Renal cortex interstitium (tissue), 15 donors: ENCODE measurements at places on chromosomes 13 and 19. TPM values are rescaled to one million over a fixed set of nuclear protein-coding genes. Genes with fewer than 3 reads are reported as not detected.

DNA sequence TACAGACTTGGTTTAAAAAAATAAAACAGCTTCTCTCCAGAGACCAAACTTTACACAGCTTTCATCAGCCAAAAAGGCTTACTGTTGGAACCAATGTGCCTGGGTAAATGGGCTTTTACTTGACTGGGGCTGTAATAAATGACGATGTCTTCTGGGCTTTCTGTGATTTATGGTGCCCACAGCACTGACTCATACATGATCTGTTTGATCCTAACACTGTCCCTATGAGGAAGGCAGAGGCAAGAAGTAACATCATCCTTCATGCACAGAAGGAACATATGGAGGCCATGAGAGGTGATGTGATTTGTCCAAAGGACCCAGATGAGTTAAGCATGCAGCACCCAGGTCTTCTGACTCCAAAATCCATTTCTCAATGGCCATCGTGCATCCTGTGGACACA, 77.4 kb downstream of the DOCK9 start:
- DNase-seq = no peak

The CEACAM19 gene
- 12.5 TPM for polyA plus RNA-seq

- DNase-seq = no peak
Measured at GRCh38 chr19:5889288-5889971, 14.2 kb downstream of the NDUFA11 start.

The MBD3L3 gene
- not detected for polyA plus RNA-seq

The NEK5 gene
- polyA plus RNA-seq = 4.3 TPM

DNA sequence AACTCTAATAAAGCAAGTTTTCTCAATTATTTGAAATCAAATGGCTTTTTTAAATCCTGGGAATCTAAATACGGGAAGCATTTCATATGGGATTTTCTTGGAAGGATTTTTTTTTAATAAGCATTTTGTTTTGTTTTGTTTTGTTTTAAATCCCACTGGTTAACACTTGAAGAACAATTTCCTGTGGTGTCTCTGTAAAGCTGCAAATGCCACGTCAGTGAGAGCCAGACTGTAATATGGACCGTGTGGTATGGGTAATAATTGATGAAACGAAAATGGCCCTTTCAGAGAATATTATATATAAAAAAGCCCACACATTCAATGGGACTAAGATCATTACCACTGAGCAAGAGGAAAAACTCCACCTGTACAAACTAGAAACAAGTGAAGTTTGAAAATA, 33.9 kb upstream of the MIR17HG start:
- no peak for DNase-seq

The CC2D1A gene
- 20.6 TPM for polyA plus RNA-seq

DNA sequence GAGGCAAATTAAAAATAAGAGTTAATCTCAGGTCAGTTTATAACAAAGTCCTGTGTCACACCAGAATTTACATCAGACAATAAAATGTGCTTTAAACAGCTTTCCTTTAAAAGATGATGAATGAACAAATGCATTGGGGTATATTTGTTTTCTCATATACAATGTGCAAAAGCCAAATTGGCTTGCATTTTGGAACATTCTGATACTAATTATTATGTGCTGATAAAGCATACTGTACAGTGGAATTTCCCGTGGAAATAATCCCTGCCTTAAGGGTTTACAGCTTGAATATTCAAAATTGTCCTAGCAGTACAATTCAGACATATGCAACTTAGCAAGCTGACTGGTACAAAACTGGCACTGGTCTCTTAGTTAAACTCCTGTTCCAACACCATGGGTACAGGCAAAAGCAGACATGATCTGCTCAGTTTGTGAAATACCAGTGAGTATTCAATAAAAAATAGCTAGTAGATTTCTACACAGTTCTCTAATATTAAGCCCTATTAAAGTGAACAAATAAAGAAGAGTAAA, 373.4 kb downstream of the SLITRK1 start:
- DNase-seq = no peak

DNA sequence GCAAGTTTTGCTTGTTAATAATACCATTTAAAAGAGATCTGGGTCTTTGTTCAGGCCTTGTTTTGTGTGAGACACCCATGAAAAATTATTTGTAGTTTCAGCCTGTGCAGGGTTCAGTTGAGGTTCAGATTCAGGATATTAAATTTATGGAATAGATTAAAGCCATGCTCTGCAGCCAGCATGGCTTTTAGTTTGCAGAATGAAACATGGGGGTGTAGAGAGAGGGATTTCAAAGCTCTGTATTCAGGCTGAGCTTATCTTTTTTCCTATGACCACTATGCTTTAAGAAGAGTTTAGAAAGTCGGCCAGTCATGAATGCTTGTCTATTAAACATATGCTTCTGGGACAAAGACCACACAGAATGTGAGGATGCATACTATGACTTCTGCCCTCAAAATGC, 73.6 kb downstream of the DCLK1 start:
- no peak for DNase-seq

The ITGBL1 gene
- polyA plus RNA-seq = 1.3 TPM

DNA sequence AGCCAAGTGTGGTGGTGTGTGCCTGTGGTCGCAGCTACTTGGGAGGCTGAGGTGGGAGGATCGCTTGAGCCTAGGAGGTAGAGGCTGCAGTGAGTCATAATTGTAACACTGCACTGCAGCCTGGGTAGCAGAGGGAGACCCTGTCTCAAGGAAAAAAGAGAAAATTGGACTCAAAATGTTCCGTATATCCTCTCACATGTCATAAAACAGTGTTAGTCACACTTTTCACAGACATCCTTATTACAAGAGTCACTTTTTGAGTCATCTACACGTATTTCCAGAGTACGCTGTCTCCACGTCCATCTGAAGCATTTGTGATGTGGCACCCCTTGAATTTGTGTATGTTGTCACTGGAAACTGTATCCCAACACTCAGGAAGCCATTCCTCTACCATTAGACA, 133.0 kb downstream of the SIPA1L3 start:
- no peak for DNase-seq

The PBX4 gene
- 2.6 TPM for polyA plus RNA-seq

The LYPD3 gene
- 1.8 TPM for polyA plus RNA-seq
